ENCODE measurements at places on chromosomes 13 and 19.

- peak; percentile 44 for ATAC-seq
Measured at GRCh38 chr19:12880551-12881171, 588 bp downstream of the DNASE2 start.

- ATAC-seq, result no peak
Measured at GRCh38 chr13:52092087-52092486, 36.8 kb downstream of the NEK5 start.

DNA sequence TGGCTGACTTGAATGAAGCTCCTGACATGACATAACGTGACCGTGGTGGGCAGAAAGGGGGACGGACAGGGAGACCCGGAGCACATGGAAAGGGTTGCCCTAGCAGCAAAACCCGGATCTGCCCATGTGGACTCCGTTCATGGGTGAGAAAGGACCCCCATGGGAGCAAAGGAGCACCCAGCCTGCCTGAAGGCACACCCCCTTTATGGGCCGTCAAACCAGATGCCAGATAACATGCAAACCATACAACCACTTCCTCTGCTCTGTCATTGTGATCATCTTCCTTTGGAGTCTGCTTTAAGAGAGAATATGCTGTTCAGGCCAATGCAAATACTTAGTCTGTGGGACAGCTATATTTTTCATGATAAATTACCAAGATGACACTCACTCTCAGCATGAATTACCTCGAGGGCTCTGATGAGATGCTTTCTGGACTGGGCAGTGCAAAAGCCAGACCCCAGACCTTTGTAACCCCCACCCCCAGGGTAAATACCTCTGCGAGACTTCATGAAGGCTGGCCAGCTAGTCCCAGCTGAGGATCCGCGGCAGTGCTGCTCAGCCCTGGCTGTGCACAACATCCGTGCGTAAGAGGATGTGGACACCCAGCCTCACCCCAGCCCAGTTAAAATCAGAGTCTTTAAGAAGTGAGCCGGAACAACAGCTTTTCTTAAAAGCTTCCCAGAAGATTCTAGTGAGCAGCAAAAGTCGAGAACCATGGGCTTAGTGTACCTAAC lies 126.6 kb downstream of the USP12 start:
- ATAC-seq, result no peak

GRCh38 chr19:1991018-1991913 lies 24.2 kb downstream of the BTBD2 start:
- no peak for ATAC-seq

DNA sequence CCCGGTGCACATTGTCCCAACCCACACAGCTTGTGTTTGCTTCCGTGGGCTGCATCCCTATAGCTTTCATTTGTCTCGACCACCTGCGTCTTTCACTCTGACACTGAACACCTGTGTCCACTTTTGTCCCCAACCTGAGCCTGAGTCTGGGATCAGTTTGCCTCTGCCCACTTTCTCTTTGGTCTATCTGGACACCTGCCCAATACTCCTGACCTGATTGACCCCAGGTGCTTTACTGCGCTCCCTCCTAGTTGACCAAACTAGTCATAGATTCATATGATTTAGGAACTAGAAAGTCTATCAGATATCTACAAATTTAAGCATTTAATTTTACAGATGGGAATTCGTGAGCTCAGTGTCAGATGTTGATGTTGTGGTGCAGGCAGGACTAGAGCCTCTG lies 209.9 kb downstream of the DCT start:
- no peak for ATAC-seq

DNA sequence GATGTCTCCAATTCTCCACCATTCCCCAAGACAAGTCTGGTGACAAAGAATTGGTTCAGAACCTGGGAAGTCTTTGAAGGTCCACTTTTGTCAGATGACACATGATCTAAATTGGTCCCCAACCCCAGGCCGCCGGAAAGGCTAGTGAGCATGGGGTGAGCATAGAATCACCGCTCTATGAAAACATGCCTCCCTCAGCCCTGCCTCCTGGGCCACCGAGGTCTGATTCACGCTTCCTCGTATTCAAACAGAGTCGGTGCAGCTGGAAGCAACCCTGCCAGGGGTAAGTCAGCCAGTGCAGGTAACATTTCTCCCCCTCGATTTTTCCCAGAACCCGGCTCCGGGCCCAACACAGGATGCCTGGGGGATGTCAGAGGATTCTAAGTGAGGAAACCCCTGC lies 33.9 kb upstream of the KLF2 start:
- no peak for ATAC-seq

DNA sequence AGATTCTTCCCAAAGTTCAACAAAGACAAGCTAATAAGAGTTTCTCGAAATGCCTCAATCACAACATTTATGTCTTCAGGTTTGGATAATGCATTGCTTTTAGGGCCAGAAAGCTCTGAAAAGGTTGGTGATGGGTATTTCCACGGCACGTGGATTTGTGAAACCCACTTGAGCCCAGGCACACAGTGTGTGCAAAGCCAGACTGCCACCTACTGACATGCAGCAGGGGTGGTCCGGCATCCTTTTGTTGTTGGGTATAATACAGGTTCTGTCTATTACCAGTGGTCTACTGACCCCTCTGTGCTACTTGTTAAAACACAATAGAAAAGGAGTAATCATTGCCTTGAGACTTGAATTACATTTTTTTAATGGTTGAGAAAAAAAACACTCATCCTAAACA lies 225.6 kb downstream of the RAP2A start:
- no peak for ATAC-seq

GRCh38 chr19:55158848-55159749 lies 1.6 kb upstream of the TNNI3 start:
- ATAC-seq, result peak; percentile 66

GRCh38 chr13:23129331-23129730 lies 51.4 kb upstream of the SGCG start:
- ATAC-seq, result no peak

DNA sequence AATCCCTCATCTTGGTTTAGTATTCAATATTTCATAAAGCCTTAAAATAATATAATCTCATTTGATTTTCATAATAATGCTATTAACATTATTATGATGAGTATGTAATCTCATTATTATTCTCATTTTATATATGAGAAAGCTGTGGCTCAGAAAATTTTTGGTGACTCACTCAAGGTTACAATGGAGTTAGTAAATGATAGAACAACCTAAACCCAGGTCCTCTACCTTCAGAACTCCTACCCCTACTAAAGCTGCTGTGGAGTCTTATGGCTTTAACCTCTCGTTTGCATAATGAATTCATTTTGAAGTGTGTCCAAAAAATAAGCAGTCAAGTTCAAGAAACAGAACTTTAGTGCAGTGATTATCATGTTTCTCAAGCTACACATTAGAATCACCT lies 226.3 kb downstream of the TBC1D4 start:
- no peak for ATAC-seq

GRCh38 chr13:93727211-93728141 lies 500.9 kb downstream of the GPC6 start:
- no peak for ATAC-seq

GRCh38 chr13:99819967-99820366 lies 151.6 kb downstream of the ZIC5 start:
- no peak for ATAC-seq

GRCh38 chr13:77358001-77358400 lies 31.1 kb upstream of the MYCBP2 start:
- ATAC-seq, result no peak

DNA sequence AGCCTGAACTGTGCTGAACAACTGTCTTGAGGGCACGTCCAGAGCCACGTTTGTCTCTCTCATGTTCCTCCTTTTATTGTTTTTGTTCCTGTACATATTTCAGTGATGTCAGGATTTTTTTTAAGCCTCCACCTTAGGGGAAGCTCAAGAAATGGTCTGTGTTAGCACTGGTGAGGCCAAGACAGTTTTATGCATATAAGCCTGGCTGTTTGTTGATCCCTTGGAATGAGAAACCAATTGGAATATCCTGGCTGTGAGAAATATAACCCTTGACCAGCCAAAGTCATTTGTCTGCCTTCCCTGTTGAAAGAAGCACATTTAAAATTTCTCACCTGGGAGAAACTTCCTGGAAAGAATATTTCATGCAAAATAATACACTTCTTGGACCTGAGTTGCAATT lies 115.8 kb downstream of the DNAJC15 start:
- ATAC-seq, result no peak

DNA sequence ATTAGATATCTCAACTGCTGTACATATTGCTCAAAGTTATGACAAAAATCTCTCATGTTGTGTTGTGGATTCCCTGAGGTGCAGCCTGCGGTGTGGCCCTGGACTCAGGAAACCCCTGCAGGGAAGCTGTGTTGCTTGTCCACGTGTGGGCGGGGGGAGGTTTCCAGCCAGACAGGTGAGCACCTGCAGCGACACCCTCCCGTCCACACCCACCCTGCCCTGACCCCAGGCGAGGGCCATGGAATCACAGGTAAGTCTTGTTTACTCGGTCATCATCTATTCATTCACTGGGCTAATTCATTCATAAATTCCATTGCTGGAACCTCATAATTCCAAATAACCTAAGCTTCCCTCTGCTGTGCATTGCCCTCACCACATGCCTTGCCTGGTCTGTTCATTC lies 14.1 kb downstream of the PLPP2 start:
- no peak for ATAC-seq

Measured in gastroesophageal sphincter (tissue), 4 donors.